ENCODE measurements at places on chromosomes 4 and X.
A peak's percentile ranks its signal among the peaks of the same experiment; 100 is the strongest.

DNA sequence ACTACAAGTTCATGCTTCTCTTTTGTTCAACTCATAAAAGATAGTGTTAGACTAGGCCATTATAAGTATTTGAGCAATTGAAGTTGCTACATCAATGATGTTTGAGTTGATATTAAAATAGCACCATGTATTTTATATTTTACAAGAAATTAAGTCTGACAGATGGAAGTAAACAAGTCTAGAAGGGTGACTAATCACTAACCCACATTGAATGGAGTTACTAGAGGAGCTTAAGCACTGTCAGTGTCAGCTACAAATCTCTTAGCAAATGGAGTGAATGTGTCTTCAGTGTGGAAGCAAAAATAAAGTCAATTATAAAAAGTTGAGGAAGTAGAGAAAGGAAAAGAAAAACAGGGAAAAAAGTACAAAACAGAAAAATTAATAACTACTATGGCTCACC, 592.5 kb downstream of the PCDH18 start:
- peak; percentile 4 for DNase-seq

DNA sequence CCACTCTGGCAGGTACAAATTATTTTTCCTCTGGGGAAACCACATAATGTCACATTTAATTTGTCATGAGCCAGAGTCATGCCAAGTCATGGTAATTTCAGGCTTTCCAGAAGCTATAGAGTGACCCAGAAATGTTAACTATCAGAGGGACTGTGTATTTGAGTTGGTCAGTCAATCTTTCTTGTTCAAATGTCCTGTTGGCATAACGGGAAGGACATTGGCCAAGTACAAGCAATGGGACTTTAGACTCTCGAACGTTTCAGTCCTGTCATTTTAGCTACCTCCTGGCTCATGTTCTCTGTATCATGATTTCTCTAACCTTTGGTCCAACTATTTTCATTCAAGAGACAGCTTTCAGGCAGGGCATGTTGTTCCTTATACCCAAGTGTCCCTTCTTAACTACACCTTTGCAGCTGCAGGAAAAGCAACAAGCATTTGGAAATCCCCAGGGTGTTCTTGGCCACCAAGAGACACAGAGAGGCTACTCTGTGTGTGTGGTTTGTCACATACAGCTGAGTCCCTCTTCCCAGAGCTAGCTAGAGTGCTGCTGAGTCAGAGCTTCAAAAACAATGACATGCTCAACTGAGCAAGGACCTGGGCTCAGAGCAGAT, 142.6 kb downstream of the EGF start:
- peak; percentile 2 for DNase-seq

DNA sequence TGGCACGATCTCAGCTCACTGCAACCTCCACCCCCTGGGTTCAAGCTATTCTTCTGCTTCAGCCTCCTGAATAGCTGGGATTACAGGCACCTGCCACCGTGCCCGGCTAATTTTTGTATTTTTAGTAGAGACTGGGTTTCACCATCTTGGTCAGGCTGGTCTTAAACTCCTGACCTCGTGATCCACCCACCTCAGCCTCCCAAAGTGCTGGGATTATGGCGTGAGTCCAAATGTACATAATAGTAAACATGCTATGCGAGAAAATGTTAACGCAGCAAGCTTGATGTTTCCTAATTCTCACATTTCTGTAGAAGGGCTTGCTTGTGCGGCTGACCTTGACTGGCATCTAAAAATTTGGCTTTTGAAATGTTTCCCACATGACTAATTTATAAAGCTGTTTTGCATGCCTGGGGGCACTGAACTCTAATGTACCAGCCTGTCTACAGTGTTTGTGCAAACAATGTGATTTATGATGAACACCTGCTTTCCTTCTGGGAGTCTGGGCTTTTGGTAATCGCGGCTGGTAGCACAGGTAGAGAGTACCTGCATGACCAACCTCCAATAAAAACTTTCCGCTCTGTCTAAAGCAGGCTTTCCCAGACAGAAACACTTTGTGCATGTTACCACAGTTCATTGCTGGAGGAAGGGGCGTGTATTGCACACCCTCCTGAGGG, 216.8 kb downstream of the IL15 start:
- no peak for DNase-seq

- no peak for DNase-seq
Observed at GRCh38 chr4:66736606-66737005, 808.7 kb downstream of the CENPC start.

DNA sequence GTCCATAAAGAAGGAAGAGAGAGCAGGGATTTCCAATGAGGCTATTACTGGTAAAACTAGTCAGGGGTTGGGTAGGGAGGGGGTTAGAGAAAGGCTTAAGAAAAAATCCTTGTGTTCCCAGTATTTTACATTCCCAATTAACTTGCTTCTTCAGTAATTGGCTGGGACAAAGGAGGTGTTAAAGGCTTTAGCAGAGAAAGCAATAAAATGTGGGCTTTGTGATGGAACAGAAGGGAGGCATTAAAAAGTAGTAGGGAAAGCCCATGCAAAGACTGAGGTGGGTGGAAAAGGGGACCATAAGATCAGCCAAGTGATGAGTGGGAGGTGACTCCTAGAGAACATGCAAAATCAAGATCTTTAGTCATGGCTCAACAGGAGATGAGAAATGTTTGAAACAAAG, 1467.2 kb downstream of the RPA4 start:
- no peak for DNase-seq

- no peak for DNase-seq
Observed at GRCh38 chrX:20143561-20143960, 1.9 kb upstream of the EIF1AX start.

GRCh38 chr4:42445038-42445437, 47.8 kb downstream of the SHISA3 start:
- DNase-seq = no peak

DNA sequence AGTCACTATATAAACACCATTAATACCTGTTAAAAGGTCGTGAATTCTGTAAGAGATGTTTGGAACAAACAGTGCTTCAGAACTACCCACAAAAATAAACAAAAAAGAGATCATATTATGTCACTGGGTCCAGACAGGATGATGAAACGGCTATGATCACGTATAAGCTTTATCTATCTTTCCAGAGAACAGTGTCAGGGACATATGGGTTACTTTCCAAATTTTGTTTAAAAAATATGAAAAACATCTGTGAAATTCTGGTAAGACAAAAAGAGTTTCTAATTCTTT, 90.0 kb downstream of the SORBS2 start:
- no peak for DNase-seq

DNA sequence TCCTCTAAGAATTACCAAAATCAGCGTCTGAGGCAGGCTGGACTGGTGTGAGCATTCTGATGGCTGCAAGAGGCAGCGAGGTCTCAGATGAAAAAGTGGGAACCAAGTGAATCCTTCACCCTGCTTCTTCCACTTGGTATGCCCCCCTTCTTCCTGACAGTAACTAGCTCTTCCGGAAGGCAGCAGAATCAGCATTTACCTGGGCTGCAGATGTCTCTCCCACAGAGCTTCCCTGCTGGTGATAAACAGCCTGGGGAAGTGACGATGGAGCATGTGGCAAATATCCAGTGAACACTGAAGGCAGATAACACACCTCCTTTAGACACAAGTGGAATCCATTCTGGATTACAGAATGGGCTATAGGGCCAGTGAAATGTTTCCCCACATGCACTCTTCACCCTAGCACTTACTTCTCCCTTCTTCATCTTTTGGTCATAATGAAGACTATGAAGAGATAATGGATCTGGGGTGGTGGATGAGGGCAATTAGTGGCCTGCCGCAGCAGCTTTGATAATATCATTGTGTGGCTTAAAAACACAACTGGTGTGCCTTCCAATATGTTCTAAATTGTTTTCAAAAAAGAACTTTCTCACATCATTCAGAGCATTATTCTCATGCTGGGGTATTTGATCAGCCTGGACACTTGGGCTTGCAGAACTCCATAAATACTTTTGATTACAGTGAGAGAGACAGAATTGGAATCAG, 60.8 kb upstream of the TBC1D9 start:
- no peak for DNase-seq

DNA sequence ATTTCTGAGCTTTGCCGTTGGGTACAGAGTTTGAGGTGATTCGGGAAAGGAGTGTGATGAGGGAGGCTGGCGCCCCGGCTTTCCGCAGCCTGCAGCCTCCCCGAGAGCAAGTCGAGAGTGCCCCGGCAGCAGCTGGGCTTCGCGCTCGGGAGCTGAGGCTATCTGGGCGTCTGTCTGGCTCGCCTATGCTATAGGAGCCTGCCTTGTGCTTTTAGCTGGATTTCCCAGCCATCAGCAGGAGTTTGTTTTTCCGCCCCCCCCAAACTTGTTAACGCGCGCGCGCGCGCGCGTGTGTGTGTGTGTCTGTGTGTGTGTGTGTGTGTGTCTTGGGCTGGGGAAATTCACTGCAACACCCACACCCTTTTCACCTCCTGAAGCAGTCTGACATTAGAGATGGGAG, 765 bp upstream of the DGKK start:
- DNase-seq = no peak

- DNase-seq = no peak
Observed at GRCh38 chrX:17464194-17464593, 89.2 kb downstream of the NHS start.

All from A172 (cell line).